GM10248 (cell line): ENCODE measurements at places on chromosomes 3 and 15.
A peak's percentile ranks its signal among the peaks of the same experiment; 100 is the strongest.

GRCh38 chr3:107738486-107739183, 215.9 kb downstream of the BBX start:
- DNase-seq, result no peak

DNA sequence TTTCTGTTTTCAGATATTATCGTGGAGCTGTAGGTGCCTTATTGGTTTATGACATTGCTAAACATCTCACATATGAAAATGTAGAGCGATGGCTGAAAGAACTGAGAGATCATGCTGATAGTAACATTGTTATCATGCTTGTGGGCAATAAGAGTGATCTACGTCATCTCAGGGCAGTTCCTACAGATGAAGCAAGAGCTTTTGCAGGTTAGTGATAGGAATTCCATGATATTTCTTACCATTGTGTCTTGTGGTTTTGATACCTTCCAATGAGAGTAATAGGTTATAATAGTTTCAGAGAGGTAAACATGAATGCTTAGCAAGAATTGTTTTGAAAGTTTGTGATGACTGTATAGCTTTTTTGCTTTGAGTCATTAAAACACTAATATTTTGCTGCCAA, 8.5 kb downstream of the RAB11A start:
- no peak for DNase-seq

- DNase-seq, result no peak
Observed at GRCh38 chr3:29440413-29441305, 159.8 kb downstream of the RBMS3 start.

- no peak for DNase-seq
Observed at GRCh38 chr15:91553196-91553854, 300.2 kb upstream of the SLCO3A1 start.

GRCh38 chr15:40105517-40106202, 3.0 kb downstream of the BMF start:
- peak; percentile 55 for DNase-seq

DNA sequence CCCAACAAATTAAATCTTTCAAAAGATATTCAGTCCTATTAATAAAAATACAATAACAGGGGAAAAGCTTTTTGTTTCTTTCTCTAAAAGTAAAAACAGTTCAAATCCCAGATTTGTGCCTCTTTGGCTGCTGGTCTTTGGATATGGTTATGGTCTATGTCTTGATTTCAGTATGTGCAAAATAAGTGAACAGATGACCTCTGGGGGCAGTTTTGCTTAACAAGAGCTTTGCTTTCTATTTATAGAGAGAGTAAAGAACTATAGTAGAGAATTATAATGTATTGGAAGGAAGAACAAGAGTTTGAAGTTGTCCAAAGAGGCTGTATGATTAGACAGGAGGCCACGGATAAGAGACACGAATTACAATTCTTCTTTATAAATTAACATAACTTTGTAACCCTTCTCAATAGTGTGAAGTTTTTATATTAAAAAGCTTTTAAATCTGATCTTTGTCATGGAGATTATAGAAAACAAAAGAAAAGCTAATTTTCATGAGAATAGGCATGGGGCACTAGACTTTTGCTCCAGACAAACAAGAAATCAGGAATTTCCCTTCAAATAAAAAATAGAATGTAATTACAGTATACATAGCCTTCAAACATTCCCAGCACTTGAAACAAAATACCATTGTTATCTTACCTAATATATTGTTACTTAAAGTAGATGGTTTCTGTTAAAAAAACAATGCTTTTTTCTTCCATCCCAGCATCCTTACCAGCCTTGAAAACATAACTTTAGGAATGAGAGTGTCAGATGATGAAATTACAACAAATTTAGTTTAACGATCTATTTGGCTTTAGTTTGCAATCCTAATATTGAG, 432.7 kb upstream of the ARHGEF26 start:
- DNase-seq, result no peak

- no peak for DNase-seq
Observed at GRCh38 chr3:195446359-195446758, 3.5 kb upstream of the ACAP2 start.

DNA sequence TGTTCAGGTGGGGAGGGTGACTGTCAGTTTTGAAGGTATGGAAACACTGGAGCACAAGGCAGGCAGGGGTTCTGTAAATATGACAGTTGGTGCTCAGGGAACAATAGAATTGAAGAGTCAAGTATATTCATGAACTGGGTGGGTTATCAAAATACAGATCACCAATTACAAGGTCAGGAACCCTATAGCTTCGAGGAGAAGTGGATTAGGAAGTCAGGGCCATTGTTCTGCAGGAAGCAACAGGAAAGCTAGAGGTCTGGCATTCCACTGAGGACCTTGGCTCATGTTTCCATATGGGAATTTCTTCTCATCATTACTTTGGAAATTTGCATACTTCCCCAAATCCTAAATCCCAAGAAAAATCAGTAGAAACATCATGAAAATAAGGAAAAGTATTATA, 125.9 kb downstream of the MYRIP start:
- no peak for DNase-seq

- DNase-seq, result no peak
Observed at GRCh38 chr3:177228601-177229190, 31.4 kb upstream of the TBL1XR1 start.

DNA sequence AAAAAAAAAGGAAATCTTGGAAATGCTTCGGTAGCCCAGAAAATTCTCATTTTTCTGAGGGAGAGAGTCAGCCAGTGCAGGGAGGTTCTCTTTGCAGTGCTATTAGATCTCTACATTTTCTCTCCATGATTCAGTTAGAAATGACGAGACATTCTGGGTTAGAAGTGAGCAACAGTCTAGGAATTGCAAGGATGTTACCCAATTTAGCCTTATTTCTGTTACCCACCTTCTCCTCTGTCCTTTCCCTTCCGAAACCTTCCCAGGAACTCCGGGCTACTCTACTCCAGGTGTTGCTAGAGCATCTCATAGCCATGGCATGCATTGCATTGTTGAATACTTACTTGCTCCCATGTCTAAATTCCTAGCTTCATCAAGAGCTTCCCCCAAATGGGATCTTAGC, 106.8 kb downstream of the EDEM1 start:
- no peak for DNase-seq

- DNase-seq, result peak; percentile 16
Observed at GRCh38 chr15:67505675-67506572, 15.0 kb upstream of the C15orf61 start.

GRCh38 chr3:184553385-184553784, 8.2 kb upstream of the EPHB3 start:
- DNase-seq, result no peak

GRCh38 chr3:4856136-4856535, 123.1 kb upstream of the BHLHE40 start:
- no peak for DNase-seq

GRCh38 chr3:110940055-110940454, 131.6 kb upstream of the NECTIN3 start:
- no peak for DNase-seq

- DNase-seq, result peak; percentile 35
Observed at GRCh38 chr3:16897254-16897926, 12.6 kb downstream of the PLCL2 start.

GRCh38 chr3:33428734-33429133, 11.5 kb downstream of the UBP1 start:
- no peak for DNase-seq

DNA sequence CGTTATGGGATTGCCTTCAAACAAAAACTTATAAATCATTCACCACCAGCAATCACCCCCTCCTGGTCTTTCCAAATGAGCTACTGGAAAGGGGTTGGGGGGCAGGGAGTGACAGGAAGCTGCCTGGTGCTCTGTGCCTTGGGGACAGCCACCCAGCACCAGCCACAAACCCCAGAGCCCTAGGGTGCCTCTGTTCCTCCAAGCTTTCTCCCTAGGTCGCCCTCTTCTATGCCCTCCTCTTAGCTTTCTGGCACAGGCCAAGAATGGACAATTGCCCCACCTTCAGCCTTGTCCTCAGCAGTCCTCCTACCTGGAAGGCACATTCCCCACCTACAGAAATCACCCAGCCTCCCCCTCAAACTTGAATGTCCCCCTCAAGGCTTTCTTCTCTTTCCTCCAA, 3.3 kb downstream of the OXTR start:
- DNase-seq, result no peak

GRCh38 chr3:114856835-114857234, 290.3 kb downstream of the ZBTB20 start:
- no peak for DNase-seq

GRCh38 chr15:81785181-81785580, 260.6 kb downstream of the MEX3B start:
- no peak for DNase-seq

GRCh38 chr15:68201879-68202261, 3.3 kb downstream of the CALML4 start:
- DNase-seq, result no peak

DNA sequence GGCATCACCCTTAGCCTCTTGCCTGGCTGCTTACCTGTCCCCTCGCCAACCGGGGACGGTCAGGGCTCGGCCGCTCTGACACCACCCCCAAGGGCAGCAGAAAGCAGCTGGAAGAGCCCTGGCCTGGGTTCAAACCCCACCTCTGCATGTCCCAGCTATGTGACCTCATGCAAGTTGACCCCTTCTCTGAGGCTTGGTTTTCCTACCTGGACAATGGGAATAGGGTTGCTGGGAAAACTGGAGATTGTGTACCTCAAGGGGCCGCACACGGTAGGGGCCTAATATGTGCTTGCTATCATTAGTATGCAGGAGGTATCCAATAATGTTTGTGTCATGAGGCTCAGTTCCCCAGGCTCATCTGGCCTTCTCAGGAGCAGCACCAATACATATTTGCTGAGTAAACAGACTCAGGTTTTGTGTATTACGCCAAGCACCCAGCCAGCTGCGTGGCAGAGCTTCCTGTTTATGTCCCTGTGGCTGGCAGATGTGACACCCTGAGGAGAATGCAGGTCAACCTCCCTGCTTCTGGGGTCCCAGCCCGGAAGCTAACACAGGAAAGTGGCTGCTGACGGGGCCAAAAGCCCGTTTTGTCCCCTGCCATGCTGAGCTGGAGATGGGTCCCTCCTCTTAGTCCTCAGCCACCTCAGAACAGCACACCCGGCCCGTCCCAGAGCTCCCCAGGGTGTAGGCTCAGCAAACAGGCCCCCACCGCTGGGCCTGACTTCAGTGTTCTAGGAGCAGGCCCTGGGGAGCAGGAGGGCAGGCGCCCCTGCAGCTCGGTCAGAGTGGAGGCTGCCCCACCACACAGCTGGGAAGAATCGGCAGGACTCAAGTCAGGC, 29.7 kb downstream of the PLXND1 start:
- DNase-seq, result peak; percentile 55

DNA sequence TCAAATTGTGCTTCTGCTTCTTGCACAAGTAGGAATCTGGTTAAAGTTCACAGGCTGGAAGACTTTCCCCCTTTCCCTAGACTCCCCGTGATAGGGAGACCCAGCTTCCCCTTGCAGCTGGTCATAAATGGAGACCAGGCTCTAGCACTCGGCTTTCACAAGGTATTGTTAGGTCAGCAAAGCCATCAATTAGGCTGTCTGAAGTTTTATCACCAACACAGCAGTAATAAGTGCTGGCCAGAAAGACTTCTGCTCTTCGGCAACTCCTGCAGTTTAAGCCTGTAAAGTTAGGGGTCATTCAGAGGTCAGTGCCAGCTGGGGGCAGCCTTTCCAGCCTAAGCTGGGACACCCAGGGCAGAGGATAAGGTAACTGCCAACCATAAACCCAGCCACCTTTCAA, 203.4 kb downstream of the MEIS2 start:
- DNase-seq, result no peak

- no peak for DNase-seq
Observed at GRCh38 chr3:188330138-188330537, 176.2 kb downstream of the LPP start.

- no peak for DNase-seq
Observed at GRCh38 chr3:98038876-98039275, 3.8 kb upstream of the GABRR3 start.

DNA sequence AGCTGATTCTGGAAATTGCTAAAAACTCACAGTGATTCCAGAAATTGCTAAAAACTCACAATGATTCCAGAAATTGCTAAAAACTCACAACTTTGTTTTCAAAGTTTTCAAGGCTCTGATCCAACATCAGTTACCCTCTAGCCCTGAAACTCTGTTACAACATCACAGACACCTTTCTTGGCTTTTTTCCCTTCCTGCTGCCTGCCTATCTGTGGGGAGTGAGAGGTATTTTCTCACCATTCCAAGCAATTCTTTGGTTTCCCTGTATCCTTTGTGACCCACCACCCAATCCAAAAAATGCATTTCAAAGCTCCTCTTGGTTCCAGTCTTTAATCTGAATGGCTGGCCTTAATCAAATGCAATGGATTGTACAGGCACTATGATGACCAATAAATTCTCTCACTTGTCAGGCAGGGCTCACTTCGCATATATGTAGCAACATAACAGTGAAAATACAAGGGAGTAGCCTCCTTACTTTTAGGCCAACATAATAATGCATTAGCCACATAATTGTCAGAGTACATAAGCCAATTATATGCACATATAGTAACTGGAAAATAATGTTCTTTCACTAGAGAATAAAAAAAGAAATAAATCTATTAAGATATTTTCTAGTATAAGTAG, 1139.0 kb downstream of the ROBO2 start:
- no peak for DNase-seq

GRCh38 chr3:46705022-46705530, 3.9 kb downstream of the TMIE start:
- peak; percentile 85 for DNase-seq

GRCh38 chr3:11276901-11277300, 4.7 kb downstream of the ATG7 start:
- no peak for DNase-seq

GRCh38 chr3:52986938-52987337, 58.9 kb downstream of the SFMBT1 start:
- DNase-seq, result no peak

GRCh38 chr3:104788807-104789206, 577.9 kb upstream of the ALCAM start:
- DNase-seq, result no peak
